ENCODE measurements at places on chromosomes 12 and 14. TPM values are rescaled to one million over a fixed set of nuclear protein-coding genes. Genes with fewer than 3 reads are reported as not detected.

- H3K4me3 ChIP-seq = peak overlapping the region; percentile 95
- no peaks in the 10 kb centered on the region for H3K27me3 ChIP-seq
- DNase-seq = peak; percentile 65
- H3K4me1 ChIP-seq = peaks cover 26% of the 10 kb centered on the region
- peaks cover 24% of the 10 kb centered on the region for H3K36me3 ChIP-seq
These were observed 1.1 kb downstream of the CCDC91 start for GRCh38 chr12:28191051-28192048.

DNA sequence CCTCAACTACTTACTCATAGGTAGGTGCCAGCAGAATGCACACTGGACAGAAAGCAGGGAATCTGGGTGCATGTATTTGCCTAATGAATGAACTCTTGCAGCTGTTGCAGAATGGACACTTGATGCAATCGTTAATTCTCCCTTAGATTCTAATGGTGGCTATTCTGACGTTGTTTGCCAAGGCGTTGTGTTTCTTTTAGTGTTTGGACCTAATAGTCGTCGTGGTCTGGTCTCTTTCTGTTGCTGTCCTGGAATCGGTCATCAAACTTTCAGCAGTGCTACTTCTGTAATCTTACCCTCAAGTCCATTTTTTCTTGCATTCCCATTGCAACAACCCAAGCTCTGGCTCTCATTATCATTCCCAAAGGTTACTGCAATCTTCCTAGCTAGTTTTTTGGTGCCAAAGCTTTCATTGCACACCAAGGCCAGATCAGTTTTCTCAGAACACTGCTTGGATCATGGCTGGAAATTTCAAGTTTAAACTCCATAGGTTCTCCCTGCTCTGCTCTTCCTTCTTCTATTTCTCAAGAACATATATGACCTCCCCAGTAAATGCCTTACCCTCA, 31.3 kb downstream of the BMP4 start:
- H3K4me1 ChIP-seq = no peaks in the 10 kb centered on the region
- H3K36me3 ChIP-seq = no peaks in the 10 kb centered on the region
- DNase-seq = no peak
- no peaks in the 10 kb centered on the region for H3K27me3 ChIP-seq
- no peak overlapping the region for H3K27ac ChIP-seq

DNA sequence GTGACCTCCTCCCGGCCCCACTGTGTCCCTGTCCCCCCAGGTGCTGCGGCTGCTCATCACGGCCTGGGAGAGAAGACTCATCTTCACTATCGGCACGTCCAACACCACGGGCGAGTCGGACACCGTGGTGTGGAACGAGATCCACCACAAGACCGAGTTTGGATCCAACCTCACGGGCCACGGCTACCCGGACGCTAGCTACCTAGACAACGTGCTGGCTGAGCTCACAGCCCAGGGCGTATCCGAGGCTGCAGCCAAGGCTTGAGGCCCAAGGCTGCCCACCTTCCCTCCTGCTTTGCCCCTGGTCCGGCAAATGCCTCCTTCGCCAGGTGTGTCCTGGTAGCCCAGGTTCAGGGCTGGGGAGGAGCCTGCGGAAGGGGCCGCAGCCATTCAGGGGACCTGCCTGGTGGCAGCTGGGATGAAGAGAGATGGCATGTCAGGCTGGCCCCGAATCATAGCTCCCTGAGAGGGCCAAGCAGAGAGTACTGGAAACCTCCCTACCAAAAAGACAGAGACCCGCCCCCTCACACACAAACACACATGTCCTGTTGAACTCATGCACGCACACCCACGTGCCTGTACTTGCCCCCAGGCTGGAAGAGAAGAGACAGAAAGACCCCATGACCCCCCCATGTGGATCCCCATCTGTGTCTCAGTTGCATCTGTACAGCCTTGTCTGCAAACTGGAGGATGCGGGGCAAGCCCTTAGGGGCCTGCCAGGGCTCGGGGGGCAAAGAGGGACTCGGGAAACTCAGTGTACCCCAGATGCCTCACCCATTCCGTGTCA, 38.7 kb downstream of the RASAL1 start:
- DNase-seq = no peak

GRCh38 chr12:53461591-53461990, 9.7 kb downstream of the PCBP2 start:
- no peak overlapping the region for H3K27ac ChIP-seq
- no peak for DNase-seq
- H3K36me3 ChIP-seq = peaks cover 84% of the 10 kb centered on the region
- no peaks in the 10 kb centered on the region for H3K27me3 ChIP-seq
- H3K4me3 ChIP-seq = no peak overlapping the region

DNA sequence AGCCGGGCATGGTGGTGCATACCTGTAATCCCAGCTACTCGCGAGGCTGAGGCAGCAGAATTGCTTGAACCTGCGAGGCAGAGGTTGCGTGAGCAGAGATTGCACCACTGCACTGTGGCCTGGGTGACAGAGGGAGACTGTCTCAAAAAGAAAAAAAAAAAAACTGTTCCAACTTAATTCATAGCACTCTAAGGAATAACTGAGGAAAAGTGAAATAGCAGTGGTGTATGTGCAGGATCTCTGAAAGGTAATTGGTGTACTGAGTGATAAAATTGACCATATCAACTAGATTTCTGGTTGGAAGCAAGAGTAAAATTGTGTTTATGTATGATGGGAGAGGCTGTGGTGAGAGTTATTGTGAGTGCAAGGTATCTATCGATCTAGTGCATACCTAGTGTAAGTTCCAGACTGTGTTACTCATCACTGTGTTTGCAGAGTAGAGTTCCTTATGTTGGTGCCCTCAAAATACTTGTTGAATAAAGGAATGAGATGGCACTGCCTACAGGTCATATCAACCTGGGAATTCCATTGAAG, 6.3 kb downstream of the CAND1 start:
- H3K4me1 ChIP-seq = peaks cover 48% of the 10 kb centered on the region
- no peak for DNase-seq
- peaks cover 32% of the 10 kb centered on the region for H3K36me3 ChIP-seq

DNA sequence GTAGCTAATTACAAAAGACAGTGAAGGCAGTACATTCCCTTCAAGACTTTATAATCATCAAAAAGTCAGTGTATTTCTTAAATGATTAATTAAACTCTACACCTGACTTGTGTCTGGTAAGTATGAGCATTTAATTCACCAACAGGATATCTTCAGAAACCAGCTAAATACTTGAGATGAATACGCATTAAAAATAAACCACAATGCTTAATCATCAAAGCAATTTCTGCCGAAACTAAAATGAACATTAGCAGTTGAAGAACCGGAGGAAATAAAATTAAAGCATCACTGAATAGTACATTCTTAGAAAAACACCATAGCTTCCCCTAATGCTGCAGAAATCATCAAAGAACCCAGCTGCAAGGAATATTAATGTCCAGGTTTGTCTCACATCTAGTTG, 32.7 kb downstream of the SLC25A21 start:
- no peaks in the 10 kb centered on the region for H3K36me3 ChIP-seq
- H3K27me3 ChIP-seq = no peaks in the 10 kb centered on the region
- H3K4me3 ChIP-seq = no peak overlapping the region
- no peaks in the 10 kb centered on the region for H3K4me1 ChIP-seq

GRCh38 chr14:20469890-20470602, 840 bp downstream of the PNP start:
- H3K27ac ChIP-seq = peak overlapping the region; percentile 100
- H3K4me1 ChIP-seq = peaks cover 40% of the 10 kb centered on the region
- peak overlapping the region; percentile 95 for H3K4me3 ChIP-seq
- DNase-seq = peak; percentile 82
- peaks cover 42% of the 10 kb centered on the region for H3K36me3 ChIP-seq

DNA sequence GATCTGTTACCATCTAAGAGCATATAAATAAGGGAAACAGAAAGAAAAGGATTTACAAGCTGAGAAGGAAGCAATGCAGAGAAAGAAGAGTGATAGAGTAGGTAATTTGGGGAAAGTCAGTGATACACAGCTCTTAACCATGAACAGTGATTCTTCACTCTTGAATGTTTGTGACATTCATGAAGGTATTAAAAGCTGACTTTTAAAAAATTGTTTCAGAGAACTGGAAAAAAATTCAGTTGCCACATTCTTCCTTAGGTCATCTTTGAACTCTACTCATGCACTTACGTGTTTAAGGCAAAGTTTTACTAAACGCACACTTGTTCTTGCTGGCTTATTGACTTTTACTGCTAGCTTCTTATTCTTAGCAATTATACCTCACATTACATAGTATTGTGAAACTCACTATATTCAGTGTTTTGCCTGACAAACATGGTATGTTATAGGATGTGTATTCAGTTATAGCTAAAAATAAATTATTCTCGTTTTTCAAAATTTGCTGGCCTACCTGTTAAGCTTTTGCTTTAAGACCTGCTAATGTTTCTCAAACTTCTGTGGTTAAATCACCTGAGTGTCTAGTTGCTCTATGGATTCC, 10.9 kb downstream of the HIF1A start:
- H3K36me3 ChIP-seq = peaks cover 23% of the 10 kb centered on the region
- no peaks in the 10 kb centered on the region for H3K27me3 ChIP-seq
- peak overlapping the region; percentile 5 for H3K4me3 ChIP-seq
- peaks cover 69% of the 10 kb centered on the region for H3K4me1 ChIP-seq
- no peak for DNase-seq

DNA sequence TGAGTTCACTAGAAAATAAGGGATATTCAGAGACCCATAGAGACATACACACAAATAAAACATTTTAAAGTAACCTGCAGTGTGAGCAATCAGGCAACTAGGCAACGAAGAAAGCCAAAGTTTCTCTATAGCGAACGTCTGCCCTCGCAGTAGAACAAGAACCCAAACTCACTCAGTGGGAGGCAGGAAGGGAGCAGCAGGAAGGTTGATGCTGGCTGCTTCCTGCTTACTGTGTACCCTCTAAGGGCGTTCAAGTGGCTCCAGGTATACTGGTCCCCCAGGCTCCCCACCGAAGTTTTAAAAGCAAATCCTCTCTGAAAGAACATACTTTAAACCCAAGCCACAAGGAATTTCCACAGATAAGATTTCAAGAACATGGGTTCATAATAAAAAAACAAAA, 249.3 kb downstream of the FOXN3 start:
- H3K36me3 ChIP-seq = peaks cover 34% of the 10 kb centered on the region
- no peaks in the 10 kb centered on the region for H3K27me3 ChIP-seq
- no peak for DNase-seq
- H3K4me1 ChIP-seq = peaks cover 15% of the 10 kb centered on the region

- H3K27ac ChIP-seq = no peak overlapping the region
- no peak for DNase-seq
- no peaks in the 10 kb centered on the region for H3K27me3 ChIP-seq
- no peaks in the 10 kb centered on the region for H3K36me3 ChIP-seq
- no peaks in the 10 kb centered on the region for H3K4me1 ChIP-seq
These were observed 63.8 kb downstream of the CPSF2 start for GRCh38 chr14:92185559-92185958.

GRCh38 chr14:32244404-32244803, 41.3 kb upstream of the RNU6-8 start:
- H3K27ac ChIP-seq = no peak overlapping the region
- no peaks in the 10 kb centered on the region for H3K27me3 ChIP-seq
- no peak overlapping the region for H3K4me3 ChIP-seq
- no peaks in the 10 kb centered on the region for H3K36me3 ChIP-seq
- no peaks in the 10 kb centered on the region for H3K4me1 ChIP-seq

- no peak overlapping the region for H3K4me3 ChIP-seq
- no peaks in the 10 kb centered on the region for H3K4me1 ChIP-seq
- DNase-seq = no peak
- H3K36me3 ChIP-seq = peaks cover 25% of the 10 kb centered on the region
- H3K27ac ChIP-seq = no peak overlapping the region
- no peaks in the 10 kb centered on the region for H3K27me3 ChIP-seq
These were observed 10.4 kb downstream of the MMAB start for GRCh38 chr12:109562871-109563270.

GRCh38 chr14:50025776-50026175, 90.6 kb downstream of the VCPKMT start:
- peaks cover 53% of the 10 kb centered on the region for H3K36me3 ChIP-seq
- H3K4me1 ChIP-seq = peaks cover 28% of the 10 kb centered on the region
- no peak overlapping the region for H3K4me3 ChIP-seq
- no peak for DNase-seq
- H3K27me3 ChIP-seq = no peaks in the 10 kb centered on the region

GRCh38 chr12:28877854-28878253, 271.2 kb upstream of the FAR2 start:
- no peaks in the 10 kb centered on the region for H3K36me3 ChIP-seq
- no peaks in the 10 kb centered on the region for H3K27me3 ChIP-seq

DNA sequence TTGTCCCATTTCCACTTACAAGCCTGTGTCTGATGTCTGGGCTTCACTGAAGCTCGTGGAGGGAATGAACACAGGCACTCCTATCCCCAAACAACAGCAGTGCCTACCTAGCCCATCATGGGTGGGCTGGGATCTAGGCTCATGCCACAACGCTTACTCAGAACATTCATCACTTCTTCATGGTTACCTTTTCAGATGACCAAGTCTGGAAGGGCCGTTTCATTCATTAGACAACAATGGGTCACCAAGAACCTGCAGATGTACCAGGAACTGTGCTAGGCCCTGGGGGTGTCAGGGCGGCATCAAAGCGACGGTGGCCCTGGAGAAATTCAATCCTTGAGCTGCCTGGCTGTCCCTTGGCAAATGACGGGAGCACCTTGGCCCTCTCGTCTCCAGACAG, 64.9 kb upstream of the FZD10 start:
- no peak overlapping the region for H3K27ac ChIP-seq
- H3K4me3 ChIP-seq = no peak overlapping the region
- no peak for DNase-seq
- no peaks in the 10 kb centered on the region for H3K27me3 ChIP-seq

- no peaks in the 10 kb centered on the region for H3K4me1 ChIP-seq
- H3K27me3 ChIP-seq = no peaks in the 10 kb centered on the region
- DNase-seq = no peak
- H3K4me3 ChIP-seq = no peak overlapping the region
These were observed 90.1 kb downstream of the RPAP3 start for GRCh38 chr12:47615711-47616110.

DNA sequence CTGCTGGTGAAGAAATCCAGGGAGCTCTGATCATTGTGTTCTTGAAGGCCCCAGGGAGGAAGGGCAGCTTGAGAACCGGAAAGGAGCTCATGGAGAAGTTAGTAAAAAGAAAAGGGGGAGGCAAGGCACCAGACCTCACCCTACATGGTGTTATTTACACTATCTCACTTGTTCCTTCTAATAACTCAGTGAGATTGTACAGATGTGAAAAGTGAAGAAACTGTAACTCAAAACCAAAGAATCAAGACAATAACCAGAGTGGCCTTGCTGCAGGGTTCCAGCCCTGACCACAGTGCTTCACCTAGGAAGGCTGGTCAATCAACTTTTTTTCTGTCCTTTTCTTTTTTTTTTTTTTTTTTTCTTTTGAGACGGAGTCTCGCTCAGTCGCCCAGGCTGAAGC, 353.6 kb downstream of the TMTC2 start:
- no peaks in the 10 kb centered on the region for H3K36me3 ChIP-seq
- no peak overlapping the region for H3K4me3 ChIP-seq
- H3K4me1 ChIP-seq = no peaks in the 10 kb centered on the region

EPYC gene
- total RNA-seq = not detected

MAP1LC3B2 gene
- 0.68 TPM for total RNA-seq

LPAR5 gene
- total RNA-seq = 3.3 TPM

ACSS3 gene
- not detected for total RNA-seq

BBOF1 gene
- 0.72 TPM for total RNA-seq

ERBB3 gene
- total RNA-seq = 0.14 TPM

NRL gene
- total RNA-seq = 1.2 TPM
